IPS DF 19.7 (cell line): ENCODE measurements at places on chromosomes 6 and 20.

GRCh38 chr6:105753207-105753606 is 332.9 kb upstream of the PRDM1 start:
- DNase-seq, result no peak

- no peak for DNase-seq
Observed at GRCh38 chr6:48658915-48659314, 547.9 kb upstream of the PTCHD4 start.

- DNase-seq, result no peak
Observed at GRCh38 chr6:14072084-14072483, 45.5 kb upstream of the CD83 start.

DNA sequence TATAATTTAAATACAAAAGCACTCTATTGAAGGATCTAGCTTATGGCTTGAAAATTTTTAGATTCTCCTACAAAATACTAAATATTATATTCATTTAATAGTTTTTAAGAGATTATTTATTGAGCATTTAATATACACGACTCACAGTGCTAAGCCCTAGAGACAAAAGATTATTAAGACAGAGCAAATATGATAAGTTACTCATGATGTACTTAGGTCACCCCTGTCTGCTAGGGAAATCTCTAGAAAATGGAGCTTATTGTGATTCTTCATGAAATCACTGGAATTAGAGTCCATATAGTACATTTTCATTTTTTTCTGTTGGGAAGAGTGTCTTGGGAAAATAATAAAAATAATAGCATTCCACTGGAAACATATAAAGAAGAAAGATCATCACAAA is 37.8 kb downstream of the BEND6 start:
- no peak for DNase-seq

- no peak for DNase-seq
Observed at GRCh38 chr20:32536851-32537656, 48.1 kb downstream of the NOL4L start.

GRCh38 chr6:21158149-21158548 is 435.4 kb upstream of the SOX4 start:
- no peak for DNase-seq

GRCh38 chr20:46580613-46581205 is 30.3 kb upstream of the OCSTAMP start:
- no peak for DNase-seq

DNA sequence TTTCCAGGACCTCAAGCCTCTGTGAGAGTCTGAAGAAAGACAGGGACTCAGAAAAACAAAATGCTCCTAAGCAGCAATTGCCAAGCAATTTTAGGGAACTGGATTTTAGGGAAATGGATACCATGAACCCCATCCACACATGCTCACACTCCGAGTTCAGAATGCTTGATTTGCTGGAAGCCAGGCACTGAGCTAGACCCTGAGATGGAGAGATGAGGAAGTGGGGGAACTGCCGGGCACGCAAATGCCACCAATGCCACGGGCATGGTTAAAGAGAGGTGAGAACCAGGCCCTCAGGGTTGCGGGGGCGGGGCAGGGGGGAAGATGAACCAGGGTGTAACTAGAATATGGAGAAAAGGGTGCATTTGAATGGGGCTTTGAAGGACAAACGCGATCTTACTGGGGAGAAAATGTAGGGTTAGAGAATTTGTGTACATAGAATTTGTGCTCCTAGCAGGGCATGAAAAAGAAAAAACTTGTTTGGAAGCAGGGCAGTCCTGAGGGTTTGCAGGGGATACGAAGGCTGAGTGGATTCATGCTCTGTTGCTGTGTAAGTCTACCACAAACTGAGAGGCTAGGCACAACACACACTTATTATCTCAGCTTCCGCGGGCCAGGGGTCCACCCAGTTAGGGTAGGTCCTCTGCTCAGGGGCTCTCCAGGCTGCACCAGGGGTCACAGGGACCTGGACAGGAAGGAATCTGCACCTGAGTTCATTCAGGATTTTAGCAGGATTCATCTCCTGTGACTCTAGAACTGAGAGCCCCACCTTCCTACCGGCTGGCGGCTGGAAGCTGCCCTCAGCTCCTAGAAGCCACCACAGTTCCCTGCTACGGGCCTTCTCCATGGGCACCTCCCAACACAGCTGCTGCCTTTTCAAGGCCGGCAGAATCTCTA is 108.0 kb downstream of the SNX5 start:
- no peak for DNase-seq

GRCh38 chr20:25280574-25281535 is 33.0 kb downstream of the PYGB start:
- DNase-seq, result no peak

DNA sequence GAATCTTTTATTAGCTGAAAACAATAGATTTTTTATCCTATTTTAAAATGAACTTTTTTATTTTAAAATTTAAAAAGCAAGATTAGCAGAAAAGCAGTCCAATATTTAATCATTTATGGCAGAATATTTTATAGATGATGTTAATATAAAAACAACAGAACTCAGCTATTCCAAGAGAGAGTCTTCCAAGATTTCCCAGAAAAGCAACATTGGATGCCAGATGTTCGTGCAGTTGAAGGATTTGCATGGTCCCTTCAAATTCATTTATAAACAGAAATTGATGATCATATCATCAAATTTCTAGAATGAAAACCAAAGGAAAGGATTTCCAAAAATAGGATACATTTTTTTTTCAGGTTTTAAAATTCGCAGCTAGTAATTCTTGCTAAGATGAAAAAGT is 25.4 kb upstream of the CNKSR3 start:
- no peak for DNase-seq

- no peak for DNase-seq
Observed at GRCh38 chr6:12969966-12970365, 253.4 kb downstream of the PHACTR1 start.

DNA sequence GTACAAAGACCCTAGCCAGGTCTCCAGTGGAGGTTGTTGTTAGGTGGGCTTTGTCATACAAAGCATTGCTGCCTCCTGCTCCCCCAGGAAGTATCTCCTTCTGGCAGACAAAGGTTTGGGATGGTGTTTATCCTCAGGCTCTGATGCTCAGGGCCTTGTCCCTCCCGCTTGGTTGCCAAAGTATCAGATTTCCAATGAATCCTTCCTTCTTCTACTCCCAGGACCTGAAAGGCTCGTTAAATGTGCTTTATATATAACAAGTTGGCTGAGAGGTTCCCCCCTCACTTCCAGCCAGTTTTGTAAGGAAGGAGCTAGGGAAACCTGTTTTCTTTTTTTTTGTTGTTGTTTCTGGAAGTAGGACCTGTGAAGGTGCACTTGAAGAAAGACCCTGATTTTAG is 14.4 kb downstream of the PTK7 start:
- no peak for DNase-seq

DNA sequence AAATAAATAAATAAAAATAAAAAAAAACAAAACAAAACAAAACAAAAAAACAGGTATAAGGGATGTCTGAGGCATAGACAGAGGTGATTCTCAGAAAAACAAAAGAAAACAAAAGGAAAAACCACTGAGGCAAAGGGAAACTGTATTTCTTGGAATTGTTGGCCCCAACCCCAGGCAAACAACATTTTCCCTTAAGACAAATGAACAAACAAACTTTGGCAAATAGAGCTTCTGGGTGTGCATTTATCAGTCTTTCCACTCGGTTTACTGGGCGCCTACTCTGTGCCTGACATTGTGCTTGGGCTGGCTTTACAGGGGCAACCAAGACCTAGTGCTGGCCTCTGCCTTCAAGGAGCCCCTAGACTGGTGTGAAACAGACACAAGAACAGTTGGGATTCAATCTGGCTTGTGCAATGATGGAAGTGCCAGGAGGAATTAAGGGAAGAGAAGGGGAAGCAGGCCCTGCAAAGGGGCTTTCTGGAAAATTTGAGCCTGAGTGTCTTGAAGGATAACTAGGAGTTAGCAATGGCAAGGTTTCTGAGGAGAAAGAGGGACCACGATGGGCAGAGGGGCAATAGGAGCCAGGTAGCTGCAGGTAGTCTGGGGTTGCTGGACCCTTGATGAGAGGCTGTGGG is 33.8 kb upstream of the IER3 start:
- no peak for DNase-seq

GRCh38 chr6:30061858-30062458 is 893 bp downstream of the POLR1H start:
- DNase-seq, result no peak

- no peak for DNase-seq
Observed at GRCh38 chr6:124467366-124467765, 494.9 kb upstream of the RNF217 start.

DNA sequence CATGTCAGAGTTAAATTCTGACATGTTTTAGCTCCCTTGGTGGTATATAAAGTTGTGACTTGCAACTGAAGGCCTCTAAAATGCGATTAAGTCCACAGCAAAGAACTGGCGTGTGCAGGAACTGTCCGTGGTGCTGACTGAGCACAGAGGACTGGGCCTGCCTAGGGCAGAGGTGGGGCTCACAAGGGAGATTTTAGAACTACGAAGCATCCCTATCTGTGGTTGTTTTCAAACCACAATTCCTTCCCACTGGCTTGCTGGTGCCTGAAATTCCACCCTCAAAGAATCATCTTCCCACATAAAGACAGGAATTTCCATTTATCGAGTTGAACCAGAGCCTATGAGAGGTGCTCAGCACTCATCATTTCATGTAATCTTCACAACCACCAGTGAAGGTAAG is 30.1 kb downstream of the RIMS4 start:
- no peak for DNase-seq

- DNase-seq, result no peak
Observed at GRCh38 chr20:9230406-9230805, 161.5 kb downstream of the PLCB4 start.

- no peak for DNase-seq
Observed at GRCh38 chr6:156113631-156114030, 658.0 kb upstream of the NOX3 start.

GRCh38 chr6:32941214-32941768 is 463 bp upstream of the HLA-DMB start:
- DNase-seq, result no peak

DNA sequence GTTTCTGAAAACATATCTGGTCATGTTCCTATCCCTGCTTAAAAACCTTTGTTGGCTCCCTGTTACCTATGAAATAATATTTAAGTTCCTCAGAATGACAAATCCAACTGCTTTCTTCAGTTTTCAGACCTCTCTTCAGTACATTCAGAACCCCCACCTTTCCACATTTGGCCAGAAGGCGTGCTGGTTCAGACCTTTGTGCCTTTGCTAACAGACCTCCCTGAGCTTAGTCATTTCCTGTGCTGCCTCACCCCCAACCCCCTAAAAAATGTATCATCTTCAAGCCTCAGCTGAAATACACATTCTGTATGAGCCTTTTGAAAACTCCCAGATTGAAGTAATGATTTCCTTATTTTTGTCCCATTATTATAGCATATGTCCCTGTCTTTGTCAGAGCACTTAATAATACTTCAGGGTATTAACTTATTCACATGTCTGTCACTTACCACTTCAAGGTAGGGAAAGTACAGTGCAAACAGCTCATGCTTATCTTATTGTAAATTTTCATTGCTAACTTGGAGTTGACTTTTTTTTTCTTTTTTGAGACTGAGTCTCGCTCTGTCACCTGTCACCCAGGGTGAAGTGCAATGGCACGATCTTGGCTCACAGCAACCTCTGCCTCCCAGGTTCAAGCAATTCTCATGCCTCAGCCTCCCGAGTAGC is 19.7 kb downstream of the FAM217A start:
- no peak for DNase-seq

DNA sequence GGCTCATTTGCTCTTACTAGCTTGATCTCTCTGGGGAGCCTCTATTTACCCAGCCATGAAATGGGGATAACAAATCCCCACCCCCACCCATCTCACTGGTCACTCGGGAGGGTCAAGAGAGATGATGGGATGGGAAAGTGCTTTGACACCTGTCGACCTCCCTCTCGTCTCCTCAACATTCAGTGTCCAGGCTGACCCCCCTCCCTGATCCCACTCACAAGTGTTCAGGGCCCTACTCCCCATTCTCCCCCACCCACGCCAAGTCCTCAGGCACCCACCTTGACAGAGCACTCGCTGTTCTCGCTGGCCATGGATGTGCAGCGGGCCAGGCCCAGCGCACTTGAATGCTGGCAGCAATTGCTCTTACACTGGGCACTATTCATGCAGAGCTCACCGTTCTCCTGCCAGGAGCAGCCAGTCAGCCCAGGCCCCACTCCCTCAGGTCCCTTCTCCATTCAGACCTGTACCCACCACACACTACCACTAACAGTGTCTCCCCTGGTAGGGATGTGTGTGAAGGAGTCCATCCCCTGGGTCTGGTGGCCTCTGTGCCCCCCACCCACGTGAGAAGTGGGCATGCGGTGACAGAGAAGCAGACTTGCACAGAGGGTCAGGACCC is 1.6 kb downstream of the CLPS start:
- no peak for DNase-seq

DNA sequence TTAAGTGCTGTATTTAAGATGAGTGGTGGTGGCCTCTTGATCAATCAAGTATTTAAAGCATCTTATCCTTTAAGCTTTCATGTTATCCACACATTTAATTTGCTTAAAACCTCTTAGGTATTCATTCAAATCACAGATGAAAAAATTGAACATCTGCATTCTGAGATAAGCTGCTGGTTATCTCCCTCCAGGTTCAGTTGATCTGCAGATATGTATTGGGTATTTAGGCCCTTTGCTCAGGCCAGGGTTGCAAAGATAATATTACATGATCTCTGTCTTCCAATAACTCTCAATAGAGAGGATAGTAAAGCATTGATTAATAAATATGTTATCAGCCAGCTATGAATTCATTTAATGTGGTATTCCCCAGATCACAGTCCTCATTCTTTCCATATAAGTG is 45.9 kb downstream of the RPS12 start:
- DNase-seq, result no peak

DNA sequence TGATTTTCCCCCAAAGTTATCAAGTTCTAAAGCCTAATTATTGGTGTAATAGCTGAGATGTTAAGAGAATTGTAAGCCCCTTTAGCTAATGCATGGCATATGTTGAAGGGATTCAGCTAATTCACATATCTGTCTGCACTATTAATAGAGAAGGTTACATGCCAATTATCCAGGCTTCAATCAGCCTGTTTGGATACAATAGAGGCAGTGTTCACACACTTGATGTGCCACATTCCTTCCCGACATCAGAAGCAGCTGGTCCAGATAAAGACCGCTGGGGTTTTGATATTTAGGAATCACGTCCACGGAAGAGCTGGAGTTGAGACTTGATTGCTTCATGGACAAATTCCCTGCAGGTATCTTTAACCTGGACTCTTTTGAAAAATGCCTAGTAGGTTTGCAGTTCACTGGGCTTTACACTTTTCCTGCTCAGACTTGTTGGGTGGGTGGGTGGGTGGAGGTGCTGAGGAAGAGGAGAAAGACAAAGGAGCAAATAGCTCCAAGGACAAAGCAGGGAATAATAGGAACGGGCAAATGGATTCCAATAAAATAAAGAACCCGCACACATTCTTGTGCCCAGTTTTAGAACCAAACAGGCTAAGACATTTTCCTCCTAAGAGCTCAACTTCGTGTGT is 142.6 kb upstream of the ZNF217 start:
- no peak for DNase-seq

DNA sequence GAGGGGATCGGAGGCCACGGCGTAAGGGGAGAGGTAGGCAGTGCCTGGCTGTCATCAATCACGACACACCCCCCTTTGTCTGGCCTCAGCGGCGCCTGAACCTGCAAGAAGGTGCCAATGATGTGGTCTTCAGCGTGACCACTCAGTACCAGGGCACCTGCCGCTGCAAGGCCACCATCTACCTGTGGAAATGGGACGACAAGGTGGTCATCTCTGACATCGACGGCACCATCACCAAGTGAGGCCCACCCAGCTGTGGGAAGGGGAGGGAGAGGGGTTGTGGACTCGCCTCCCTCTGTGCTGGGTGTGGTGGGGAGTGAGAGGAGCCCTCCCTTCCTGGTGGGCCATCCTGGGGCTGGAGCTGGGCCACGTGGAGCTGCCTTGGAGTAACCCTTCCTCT is 9.7 kb downstream of the EMILIN3 start:
- no peak for DNase-seq
